ENCODE measurements at places on chromosomes 7 and 10.

- H3K36me3 ChIP-seq: no peaks in the 10 kb centered on the region
- no peak for DNase-seq
- H3K4me1 ChIP-seq: no peaks in the 10 kb centered on the region
- peaks cover 17% of the 10 kb centered on the region for H3K27me3 ChIP-seq
- no peak overlapping the region for H3K4me3 ChIP-seq
These were observed 95.8 kb upstream of the CREB5 start for GRCh38 chr7:28316489-28316888.

GRCh38 chr10:614139-614711 lies 75.2 kb downstream of the DIP2C start:
- H3K27ac ChIP-seq: no peak overlapping the region
- peaks cover 53% of the 10 kb centered on the region for H3K4me1 ChIP-seq
- H3K27me3 ChIP-seq: no peaks in the 10 kb centered on the region
- H3K36me3 ChIP-seq: no peaks in the 10 kb centered on the region
- no peak for DNase-seq

DNA sequence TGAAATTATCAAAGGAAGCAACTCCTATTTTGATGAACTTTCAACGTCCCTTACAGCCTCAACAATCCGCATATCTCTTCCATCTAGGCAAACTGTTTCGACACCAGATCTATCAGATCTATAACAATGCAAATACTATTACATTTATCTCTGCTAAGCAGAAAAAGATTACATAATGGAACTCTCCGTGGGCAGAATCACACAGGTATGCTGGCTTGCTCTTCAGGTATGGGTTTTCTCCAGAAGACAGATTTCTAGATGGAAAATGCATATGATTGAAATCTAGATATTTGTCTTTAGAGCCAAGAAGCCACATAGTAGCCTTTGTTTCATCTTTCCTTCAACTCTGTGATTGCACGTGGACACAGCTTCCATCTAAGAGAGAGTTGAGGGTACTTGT lies 38.6 kb downstream of the ADAM12 start:
- H3K27me3 ChIP-seq: no peaks in the 10 kb centered on the region
- H3K4me1 ChIP-seq: no peaks in the 10 kb centered on the region
- H3K27ac ChIP-seq: no peak overlapping the region
- no peak for DNase-seq
- H3K4me3 ChIP-seq: no peak overlapping the region
- no peaks in the 10 kb centered on the region for H3K36me3 ChIP-seq

GRCh38 chr7:1458683-1459511 lies at the start of gene MICALL2:
Gene MICALL2 (minus strand): TSS chr7:1459470. CDS start chr7:1459326, 144 bp downstream.
- peak within 1 kb of the TSS; percentile 90 for H3K27ac ChIP-seq
- peak within 1 kb of the TSS; percentile 70 for H3K4me3 ChIP-seq
- H3K4me1 ChIP-seq: peaks cover 27% of the 10 kb centered on the region
- DNase-seq: peak; percentile 53
- no peaks in the 10 kb centered on the region for H3K27me3 ChIP-seq

GRCh38 chr7:81150951-81151361 lies 232.1 kb upstream of the SEMA3C start:
- peak; percentile 38 for DNase-seq
- H3K4me3 ChIP-seq: no peak overlapping the region
- no peaks in the 10 kb centered on the region for H3K27me3 ChIP-seq
- no peaks in the 10 kb centered on the region for H3K4me1 ChIP-seq
- no peaks in the 10 kb centered on the region for H3K36me3 ChIP-seq
- H3K27ac ChIP-seq: peak overlapping the region; percentile 34

- peaks cover 27% of the 10 kb centered on the region for H3K4me1 ChIP-seq
- peaks cover 9% of the 10 kb centered on the region for H3K36me3 ChIP-seq
- no peak overlapping the region for H3K27ac ChIP-seq
- H3K4me3 ChIP-seq: no peak overlapping the region
- DNase-seq: no peak
These were observed 157.4 kb downstream of the TNS3 start for GRCh38 chr7:47424523-47424922.

GRCh38 chr7:95041031-95041430 lies 133.6 kb downstream of the PPP1R9A start:
- H3K27me3 ChIP-seq: no peaks in the 10 kb centered on the region
- no peak for DNase-seq
- no peaks in the 10 kb centered on the region for H3K4me1 ChIP-seq
- no peaks in the 10 kb centered on the region for H3K36me3 ChIP-seq
- no peak overlapping the region for H3K27ac ChIP-seq

DNA sequence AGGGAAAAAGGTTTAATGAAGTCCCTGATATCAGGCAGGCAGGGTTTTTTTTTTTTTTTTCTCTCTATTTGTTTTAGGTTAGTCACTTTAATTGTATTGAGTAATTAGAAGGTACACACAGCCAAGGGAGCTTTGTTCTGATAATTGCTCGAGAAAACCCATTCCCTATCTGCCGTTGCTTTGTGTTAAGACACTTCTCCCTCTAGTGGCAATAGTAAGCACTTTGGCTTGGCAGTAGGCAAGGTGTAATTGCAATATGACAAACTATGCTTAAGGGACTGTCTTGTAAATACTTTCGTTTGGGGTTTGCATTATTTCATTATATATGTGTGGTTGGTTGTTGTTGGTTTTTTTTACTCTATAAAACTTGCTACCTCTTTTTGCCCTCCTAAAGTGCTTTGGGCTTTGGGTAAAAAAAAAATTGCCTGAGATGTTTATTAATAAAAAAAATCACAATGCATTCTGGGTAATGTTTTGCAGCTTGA lies 113.4 kb downstream of the BTRC start:
- H3K36me3 ChIP-seq: no peaks in the 10 kb centered on the region
- H3K4me1 ChIP-seq: peaks cover 8% of the 10 kb centered on the region
- H3K4me3 ChIP-seq: no peak overlapping the region
- H3K27me3 ChIP-seq: no peaks in the 10 kb centered on the region
- DNase-seq: no peak

GRCh38 chr10:50436805-50437204 lies 185.5 kb upstream of the ASAH2 start:
- H3K36me3 ChIP-seq: no peaks in the 10 kb centered on the region
- no peak overlapping the region for H3K27ac ChIP-seq
- peaks cover 7% of the 10 kb centered on the region for H3K4me1 ChIP-seq
- no peak for DNase-seq
- no peaks in the 10 kb centered on the region for H3K27me3 ChIP-seq

DNA sequence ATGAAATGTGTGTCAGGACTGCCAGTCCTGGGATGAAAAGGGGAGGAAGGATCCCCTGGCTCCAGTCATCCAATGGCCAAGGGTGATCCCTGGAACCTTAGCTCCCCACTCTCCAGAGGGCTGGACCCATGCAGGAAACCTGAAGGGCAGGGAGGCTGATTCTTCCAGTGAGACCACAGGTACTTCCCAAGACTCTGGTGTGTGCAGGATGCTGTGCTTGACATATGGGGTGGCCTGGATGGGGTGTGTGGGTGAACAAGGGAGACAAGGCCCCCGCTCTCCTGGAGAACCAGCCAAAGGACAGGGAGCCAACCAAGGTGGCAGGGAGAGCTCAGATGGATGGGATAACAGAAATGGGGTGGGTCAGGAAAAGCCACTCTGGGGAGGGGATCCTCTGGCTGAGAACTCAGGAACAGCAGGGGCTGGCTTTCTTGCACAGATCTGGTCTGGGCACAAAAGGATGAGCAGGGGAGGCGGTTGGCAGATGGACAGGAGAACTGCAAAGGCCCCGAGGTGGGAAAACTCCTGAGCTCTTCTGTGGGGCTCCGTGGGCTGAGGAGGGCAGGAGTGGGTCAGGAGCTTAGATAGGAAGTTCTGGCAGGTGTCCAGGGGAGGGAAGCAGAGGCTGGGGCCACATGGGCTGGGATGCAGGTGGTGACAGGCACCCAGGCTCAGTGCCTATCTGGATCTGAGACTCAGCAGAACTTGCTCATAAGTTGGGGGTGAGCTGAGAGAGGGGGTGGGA lies 100.6 kb downstream of the ARHGAP22 start:
- H3K36me3 ChIP-seq: no peaks in the 10 kb centered on the region
- H3K27me3 ChIP-seq: no peaks in the 10 kb centered on the region
- H3K4me1 ChIP-seq: no peaks in the 10 kb centered on the region

DNA sequence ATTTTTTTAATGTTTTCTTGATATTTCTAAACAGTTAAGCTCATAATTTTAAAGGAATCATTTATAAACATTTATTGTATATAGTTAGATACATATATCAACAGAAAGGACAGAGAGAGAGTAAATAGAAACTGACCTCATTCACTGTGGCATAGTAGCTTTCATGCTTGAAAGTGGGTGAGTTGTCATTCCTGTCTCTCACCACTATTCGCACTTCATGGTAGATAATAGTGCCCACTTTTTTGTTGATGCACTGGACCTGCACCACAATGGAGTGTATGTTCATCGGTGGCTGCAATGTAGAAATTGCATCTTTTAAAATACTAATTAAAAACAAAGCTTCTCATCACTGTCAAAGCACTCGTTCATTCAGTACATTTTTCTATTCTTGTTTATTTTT lies 432.0 kb downstream of the PCDH15 start:
- no peaks in the 10 kb centered on the region for H3K4me1 ChIP-seq
- DNase-seq: no peak
- no peak overlapping the region for H3K4me3 ChIP-seq
- H3K36me3 ChIP-seq: no peaks in the 10 kb centered on the region

DNA sequence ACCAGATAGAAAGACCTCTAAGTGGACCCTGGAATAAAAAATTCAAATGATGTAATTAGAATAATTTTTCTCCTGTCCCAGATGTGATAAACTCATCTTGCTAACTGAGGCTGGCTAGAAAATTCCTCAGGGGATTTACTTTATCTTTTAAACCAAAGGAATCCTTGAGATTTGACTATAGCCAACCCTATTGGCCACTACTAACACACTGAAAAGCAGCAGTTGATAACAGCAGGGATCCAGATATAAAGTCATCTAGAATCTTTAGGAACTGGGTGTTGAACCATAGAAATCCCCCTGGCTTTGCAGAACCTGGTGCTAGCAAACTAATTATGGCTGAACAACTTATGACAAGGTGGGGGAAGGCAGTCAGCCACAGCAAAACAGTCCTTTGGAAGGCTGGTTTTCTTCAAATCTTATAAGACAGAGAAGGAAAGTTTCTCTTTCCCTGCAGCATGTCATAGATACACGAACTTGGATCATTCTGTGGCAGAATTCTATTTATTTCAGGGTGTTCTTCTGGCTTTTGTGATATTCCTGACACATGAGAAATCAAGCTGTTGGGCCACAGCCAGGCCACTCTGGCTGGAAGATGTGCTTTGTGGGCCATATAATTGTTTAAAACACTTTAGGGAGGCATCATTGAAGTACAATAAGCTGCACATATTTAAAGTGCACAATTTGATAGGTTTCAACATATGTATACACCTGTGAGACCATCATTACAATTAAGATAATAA lies 643.6 kb downstream of the SORCS3 start:
- H3K27ac ChIP-seq: no peak overlapping the region
- H3K36me3 ChIP-seq: no peaks in the 10 kb centered on the region
- H3K4me1 ChIP-seq: no peaks in the 10 kb centered on the region
- no peaks in the 10 kb centered on the region for H3K27me3 ChIP-seq

DNA sequence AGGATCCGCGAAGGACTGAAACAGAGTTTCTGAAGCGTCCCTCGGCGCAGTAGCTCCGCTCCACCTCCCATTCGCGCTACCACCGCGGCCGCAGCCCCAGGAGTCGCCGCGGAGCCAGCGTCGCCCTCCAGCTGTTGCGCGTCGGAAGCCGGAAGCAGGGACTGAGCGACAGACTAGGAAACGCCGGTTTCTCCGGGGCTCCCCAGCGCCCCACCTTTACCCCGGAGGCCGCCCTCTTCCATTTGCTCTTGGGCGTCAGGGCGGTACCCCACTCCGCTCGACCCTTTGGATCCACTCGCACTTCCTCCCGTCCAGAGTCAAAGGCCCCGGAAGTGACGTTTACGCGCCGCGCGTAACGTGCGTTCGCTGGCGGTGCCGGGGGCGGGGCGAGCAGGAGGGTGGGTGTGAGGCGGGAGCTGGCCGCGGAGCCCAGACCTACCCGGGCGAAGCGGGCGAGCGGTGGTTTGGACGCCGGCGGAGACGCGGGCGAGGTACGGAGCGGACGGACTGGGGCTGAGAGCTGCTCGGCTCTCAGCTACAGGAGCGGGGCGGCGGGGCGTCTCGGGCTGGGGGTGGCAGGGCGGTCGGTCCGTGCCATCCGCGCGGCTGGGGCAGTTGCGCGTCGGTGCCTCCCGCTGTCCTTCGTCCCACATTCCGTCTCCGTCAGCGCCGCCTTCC lies at the start of gene RABGEF1:
Gene RABGEF1, plus strand, starts transcription at position 432 of the 678 bp plus-strand sequence. CDS start 31,167 bp downstream, outside the sequence.
- H3K27me3 ChIP-seq: no peaks in the 10 kb centered on the region
- H3K4me3 ChIP-seq: peak within 1 kb of the TSS; percentile 97
- peak within 1 kb of the TSS; percentile 97 for H3K27ac ChIP-seq
- peaks cover 8% of the 10 kb centered on the region for H3K36me3 ChIP-seq
- DNase-seq: peak; percentile 95

- H3K4me1 ChIP-seq: no peaks in the 10 kb centered on the region
These were observed 227.9 kb upstream of the SHH start for GRCh38 chr7:156039971-156040677.

DNA sequence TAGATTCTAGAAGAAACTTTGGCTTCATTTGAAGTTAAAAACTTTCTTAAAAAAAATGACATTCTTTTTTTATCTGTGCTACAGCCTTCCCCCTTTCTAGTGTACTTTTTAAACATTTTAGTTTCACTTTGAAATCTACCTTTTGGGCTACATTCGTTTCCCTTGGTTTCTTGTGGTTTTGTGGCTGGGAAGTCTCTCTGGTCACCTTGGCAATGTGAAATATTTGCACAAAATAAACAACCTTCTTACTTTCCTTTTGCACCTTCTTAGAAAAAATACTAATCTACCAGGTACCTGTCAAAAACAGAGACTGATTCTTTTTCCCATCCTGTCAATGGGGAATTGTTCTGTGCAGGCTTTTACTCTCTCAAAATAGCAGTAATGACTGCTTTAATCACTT lies 350.2 kb downstream of the GATA3 start:
- H3K27ac ChIP-seq: no peak overlapping the region
- H3K27me3 ChIP-seq: no peaks in the 10 kb centered on the region
- H3K4me1 ChIP-seq: no peaks in the 10 kb centered on the region
- no peaks in the 10 kb centered on the region for H3K36me3 ChIP-seq
- no peak overlapping the region for H3K4me3 ChIP-seq

GRCh38 chr7:155889636-155890511 lies 77.6 kb upstream of the SHH start:
- H3K36me3 ChIP-seq: no peaks in the 10 kb centered on the region
- H3K4me3 ChIP-seq: no peak overlapping the region
- H3K27ac ChIP-seq: no peak overlapping the region
- H3K27me3 ChIP-seq: no peaks in the 10 kb centered on the region

DNA sequence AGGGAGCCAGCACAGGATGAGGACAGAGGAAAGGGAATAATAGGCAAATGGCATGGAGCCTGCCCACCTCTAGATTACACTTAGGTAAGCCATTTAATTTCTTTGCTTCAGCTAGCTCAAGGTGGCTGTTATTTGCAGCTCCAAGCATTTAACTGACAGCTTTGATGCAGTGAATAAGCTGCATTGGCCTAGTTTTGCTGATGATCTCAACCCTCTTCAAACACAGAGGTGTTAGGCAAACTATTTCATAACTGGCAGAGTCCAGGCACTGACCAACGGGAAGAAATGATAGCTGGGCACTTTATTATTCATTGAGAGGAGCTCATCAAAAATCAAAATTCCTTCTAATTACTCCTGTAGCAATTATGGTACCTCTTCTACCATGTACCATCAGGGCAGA lies 317.4 kb downstream of the BMPER start:
- H3K36me3 ChIP-seq: no peaks in the 10 kb centered on the region
- H3K27ac ChIP-seq: no peak overlapping the region
- DNase-seq: no peak
- H3K27me3 ChIP-seq: no peaks in the 10 kb centered on the region
